ENCODE measurements at places on chromosomes 6 and 20.

DNA sequence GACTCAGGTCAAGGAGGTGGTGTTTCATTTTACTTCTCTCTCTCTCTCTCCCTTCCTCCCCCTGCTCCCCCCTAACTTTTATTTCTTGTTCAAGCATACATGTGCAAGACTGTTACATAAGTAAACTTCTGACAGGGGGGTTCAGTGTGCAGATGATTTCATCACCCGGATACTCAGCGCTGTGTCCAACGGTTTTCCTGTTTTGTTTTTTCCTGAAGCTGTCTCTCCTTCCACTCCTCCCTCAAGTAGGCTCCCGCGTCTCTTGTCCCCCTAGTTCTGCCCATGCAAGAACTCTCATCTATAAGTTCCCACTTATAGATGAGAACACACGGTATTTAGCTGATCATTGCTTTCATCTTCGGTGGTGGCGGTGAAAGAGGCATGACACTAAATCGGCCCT lies 751.9 kb upstream of the DEFB115 start:
- no peak for DNase-seq

DNA sequence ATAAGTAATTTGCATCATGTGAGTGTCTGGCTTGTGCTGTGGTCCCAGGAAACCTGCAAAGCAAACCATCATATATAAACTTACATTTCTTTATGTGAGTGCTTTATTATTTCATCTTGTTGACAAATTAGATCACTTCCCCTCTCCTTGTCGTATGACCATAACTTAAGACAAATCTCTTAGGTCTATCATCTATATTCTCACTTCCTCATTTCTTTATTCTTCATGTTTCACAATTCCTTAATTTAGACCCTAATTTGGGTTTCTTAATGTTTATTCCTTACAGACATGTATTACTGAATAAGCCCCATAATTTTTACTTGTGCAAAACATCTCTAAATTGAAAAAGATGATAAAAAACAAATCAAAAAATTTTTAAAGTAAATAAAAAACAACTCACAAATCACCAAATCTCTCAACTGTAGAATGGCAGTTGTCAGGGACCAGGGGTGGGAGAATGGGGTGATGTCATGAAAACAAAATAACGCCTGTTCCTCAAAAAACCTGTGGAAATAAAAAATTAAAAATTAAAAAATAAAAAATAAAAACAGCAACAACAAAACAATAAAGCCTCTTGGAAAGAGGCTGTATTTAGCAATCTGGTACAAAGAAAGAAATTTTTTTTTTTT lies 49.5 kb upstream of the FBXO30 start:
- no peak for DNase-seq

- DNase-seq = no peak
Observed at GRCh38 chr20:61512475-61512874, 260.4 kb downstream of the CDH4 start.

- DNase-seq = no peak
Observed at GRCh38 chr6:75819776-75820487, 70.9 kb downstream of the MYO6 start.

DNA sequence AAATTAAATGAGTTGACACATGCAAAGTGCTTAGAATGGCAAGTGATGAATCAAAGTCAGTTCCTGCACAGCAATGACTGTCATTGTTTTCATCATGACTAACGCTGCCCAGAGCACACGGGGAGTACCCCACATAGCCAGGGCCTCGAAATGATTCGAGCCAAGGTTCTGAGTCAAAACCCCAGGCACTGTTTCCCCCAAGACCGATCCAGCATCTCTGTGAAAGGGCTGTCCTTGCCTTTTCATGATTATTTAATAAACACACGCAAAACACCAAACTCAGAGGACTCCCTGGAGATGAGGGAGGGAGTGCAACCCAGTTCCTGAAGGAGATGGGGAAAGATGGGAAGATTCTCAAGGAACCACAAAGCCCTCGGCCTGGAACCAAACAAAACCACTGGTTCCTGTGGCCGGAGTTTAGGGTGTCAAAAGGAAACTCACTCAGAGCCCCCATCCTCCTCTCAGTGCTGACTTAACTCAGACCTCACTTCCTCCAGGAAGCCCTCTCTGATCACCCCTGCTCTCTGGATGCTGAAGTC lies 3.8 kb downstream of the PREX1 start:
- DNase-seq = peak; percentile 91

- no peak for DNase-seq
Observed at GRCh38 chr20:52469128-52469527, 277.5 kb upstream of the ZFP64 start.

- DNase-seq = no peak
Observed at GRCh38 chr6:83417880-83418663, 12.8 kb downstream of the ME1 start.

DNA sequence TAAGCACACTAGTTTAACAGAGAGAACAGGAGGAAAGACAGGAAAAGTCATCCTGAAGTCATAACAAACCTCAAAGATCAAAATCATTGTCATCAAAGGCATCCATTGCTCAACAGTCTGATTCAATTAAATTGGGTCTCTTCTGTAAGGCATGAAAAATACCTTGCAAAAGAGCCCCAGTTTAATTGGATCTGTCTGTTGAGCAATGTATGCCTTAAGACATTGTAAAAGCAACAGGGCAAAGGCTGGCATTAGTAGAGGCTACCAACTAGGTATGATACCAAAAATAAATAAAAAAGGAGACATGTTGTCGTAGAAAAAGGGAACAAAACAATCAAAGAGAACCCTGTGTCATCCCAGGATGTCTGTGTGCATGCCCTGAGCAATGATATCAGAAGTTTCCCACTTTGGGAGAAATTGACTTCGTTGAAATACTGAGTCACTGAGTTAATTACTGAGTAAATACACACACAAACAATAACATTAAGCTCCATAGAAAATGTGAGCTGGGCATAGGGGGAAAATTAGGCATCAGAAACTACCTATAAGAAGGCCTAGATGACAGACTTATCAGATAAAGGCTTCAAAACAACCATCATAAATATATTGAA lies 1013.8 kb upstream of the CITED2 start:
- no peak for DNase-seq

- DNase-seq = no peak
Observed at GRCh38 chr6:113588646-113589045, 268.5 kb upstream of the MARCKS start.

DNA sequence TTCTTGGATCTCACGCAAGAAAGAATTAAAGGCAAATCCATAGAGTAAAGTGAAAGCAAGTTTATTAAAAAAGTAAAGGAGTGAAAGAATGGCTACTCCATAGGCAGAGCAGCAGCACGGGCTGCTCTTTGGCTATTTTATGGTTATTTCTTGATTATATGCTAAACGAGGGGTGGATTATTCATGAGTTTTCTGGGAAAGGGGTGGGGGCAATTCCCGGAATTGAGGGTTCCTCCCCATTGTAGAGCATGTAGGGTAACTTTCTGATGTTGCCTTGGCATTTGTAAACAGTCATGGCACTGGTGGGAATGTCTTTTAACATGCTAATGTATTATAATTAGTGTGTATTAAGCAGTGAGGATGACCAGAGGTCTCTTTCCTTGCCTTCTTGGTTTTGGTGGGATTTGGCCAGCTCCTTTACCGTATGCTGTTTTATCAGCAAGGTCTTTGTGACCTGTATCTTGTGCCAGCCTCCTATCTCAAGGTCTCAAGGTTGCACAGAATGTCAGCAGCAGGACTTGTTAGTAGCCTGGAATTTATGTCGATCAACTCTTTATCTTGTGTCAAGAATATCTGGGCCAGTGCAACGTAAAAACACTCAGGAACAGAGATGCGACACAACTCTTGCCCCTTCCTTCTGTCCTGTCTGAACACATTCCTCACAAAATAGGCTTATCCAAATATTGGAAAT lies 931.4 kb downstream of the QKI start:
- DNase-seq = no peak

DNA sequence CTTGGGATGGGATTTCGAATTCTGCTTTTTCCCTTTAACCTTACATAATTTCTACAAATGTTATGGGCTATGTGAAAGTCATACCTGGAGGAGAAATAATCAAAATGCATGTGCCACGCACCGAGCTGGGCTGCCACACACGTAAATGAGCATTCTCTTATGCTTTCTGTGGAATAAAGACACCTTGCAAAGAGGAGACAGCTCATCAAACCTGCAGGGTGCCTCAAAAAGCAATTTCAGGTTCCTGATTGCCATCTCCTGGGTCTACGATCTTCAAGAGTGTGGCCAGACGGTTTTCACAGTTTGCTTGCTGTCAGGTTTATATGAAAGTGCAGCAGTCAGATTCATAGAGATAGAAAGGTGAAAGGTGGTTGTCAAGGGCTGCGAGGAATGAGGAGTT lies 36.6 kb downstream of the DUSP22 start:
- DNase-seq = no peak

DNA sequence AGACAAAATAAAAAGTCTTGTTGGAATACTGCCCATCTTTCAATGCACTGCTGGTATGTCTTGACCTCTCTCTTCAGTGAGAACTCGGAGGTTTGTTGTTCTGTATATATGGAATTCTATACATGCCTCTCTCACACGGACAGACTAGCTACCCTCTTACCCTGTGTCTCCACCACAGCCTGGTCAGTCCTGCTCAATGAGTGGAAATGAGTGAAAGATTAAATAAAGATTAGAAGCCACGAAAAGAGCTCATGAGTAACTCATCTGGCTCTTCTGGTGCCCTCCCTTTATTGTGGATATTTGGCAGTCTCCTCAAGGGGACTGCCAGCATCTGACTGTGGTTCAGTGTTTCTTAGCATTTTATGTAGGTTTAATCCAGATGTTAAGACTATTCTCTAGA lies 262.8 kb upstream of the MAP3K7 start:
- no peak for DNase-seq

DNA sequence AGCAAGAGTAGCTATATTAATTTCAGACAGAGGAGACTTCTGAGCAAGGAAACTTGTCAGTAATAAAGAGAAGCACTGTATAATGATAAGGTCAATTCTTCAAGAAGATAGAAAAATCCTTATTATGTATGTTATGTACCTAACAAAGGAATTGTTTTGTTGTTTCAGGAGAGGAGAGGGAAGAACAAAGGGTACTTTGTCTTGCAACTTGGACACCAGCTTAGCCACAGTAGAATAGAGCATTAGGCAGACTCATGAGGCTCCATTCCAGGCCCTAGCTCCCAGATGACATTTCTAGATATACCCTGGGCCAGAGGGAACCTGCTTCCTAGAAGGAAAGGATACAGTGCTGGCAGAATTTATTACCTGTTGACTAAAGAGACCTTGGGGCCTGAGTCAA lies 6.5 kb upstream of the NUS1 start:
- DNase-seq = no peak

- DNase-seq = no peak
Observed at GRCh38 chr6:7139835-7140470, 32.2 kb downstream of the RREB1 start.

GRCh38 chr6:63097222-63097621 lies 114.0 kb upstream of the FKBP1C start:
- no peak for DNase-seq

DNA sequence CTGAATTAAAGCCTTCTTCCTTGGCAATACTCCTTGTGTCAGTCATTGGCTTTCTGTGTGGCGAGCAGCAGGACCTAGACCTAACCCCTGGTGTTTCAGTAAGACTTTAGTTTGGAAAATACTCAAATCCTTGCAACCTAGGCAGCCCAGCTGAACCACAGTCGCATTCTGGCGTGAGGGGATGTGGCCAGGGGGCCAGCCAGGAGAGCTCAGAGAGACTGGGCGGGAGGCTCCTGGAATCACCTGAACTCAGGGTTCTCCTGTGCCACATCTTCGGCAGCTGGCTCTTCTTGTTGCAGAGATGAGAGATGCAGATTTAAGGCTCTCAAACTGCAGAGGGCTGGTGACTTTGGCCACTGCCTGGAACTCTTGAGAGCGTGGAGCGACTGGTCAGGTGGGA lies 102.7 kb downstream of the SYNDIG1 start:
- no peak for DNase-seq
